ENCODE measurements at places on chromosomes 12 and 14. TPM values are rescaled to one million over a fixed set of nuclear protein-coding genes. Genes with fewer than 3 reads are reported as not detected.

The CCDC88C gene
- total RNA-seq, result 2.0 TPM

DNA sequence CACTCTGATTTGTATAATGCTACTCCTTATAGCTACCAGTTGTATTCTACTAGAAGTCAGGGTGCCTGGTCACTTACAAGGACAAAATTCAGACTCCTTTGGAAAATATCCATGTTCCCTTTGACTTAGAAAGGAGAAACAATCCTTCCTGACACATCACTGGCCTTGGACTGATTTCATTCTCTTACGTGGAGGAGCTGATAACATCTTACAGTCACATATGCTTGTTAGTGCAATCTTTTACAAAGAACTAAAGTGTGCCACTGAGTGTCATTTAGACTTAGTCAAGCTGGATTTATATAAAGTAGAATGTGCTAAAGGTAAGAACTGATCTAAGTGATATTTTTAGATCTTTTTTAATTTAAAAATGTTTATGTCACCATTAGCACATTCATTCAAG, 131.0 kb upstream of the TMTC2 start:
- no peak for DNase-seq

The A2M gene
- not detected for total RNA-seq

- no peak for DNase-seq
Observed at GRCh38 chr14:23118506-23119362, at the start of gene CEBPE. Gene CEBPE (minus strand): TSS chr14:23119255. CDS start chr14:23119091, 164 bp downstream.

The SERPINA12 gene
- total RNA-seq, result not detected

DNA sequence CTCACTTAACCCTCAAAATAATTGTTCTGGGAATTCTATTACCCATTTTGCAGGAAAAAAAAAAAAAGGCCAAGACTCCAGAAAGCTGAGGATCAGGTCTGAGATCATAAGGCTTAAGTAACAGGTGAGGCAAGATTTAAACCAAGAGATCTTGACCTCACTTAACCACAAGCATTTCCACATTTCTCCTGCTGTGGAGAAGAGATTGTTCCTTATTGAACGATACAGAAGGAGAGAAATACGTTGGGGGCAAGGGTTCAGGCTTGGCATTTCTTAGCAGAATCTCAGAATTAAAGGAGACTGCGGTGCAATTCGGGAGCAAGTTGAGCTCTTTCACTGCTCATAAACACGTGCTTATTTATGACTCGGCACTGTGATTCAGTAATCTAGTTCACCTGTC, 885.3 kb upstream of the TMEM132C start:
- no peak for DNase-seq

The PIWIL1 gene
- not detected for total RNA-seq

DNA sequence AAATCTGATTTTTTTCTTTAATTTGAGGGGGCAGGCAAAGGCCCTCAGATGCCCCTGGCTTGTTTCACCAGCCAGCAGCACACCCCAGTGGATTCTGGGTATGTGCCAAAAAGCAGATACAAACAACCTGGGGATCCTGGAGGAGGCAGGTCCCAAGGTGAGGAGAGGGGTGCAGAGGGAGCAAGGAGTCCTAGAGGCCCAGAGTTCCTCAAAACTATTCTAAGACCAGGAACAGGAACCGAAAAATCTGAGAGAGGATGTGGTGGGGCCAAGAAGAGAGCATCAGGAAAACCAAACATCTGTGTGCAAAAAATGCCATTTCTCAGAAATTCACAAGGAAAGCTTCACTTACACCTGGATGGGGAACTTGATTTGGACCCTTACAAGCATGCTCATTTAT, 8.2 kb downstream of the KCNA5 start:
- no peak for DNase-seq

The LRRIQ1 gene
- 3.2 TPM for total RNA-seq

The KRT77 gene
- total RNA-seq, result not detected

DNA sequence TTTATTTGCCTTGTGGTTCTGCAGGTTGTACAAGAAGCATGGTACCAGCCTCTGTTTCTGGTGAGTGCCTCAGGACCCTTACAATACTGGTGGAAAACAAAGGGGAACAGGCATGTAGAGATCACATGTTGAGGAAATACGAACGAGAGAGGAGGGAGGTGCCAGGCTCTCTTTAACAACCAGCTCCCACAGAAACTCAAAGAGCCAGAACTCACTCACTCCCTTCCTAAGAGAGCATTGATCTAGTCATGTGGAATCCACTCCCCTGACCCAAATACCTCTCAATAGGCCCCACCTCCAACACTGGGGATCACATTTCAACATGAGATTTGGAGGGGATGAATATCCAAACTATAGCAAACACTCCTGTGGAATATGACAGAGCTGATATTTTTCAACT, 938.0 kb downstream of the GALC start:
- no peak for DNase-seq

- DNase-seq, result no peak
Observed at GRCh38 chr14:52033101-52033642, 35.7 kb downstream of the NID2 start.

- DNase-seq, result no peak
Observed at GRCh38 chr14:35222872-35223466, 69.2 kb upstream of the PSMA6 start.

DNA sequence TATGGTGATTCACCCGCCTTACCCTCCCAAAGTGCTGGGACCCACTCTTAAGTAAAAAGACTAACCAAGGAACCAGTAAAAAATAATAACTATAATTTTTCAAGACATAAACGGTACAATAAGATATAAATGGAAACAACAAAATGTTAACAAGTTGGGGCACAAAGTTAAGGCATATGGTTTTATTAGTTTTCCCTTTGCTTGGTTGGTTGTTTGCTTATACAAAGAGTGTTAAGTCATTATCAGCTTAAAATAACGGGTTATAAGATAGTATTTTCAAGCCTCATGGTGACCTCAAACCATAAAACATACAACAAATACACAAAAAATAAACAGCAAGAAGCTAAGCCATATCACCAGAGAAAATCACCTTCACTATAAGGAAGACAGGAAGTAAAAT, 406.1 kb downstream of the SEC23A start:
- DNase-seq, result no peak

All from Caki2 (cell line).